Activated T-cell treated with anti-CD3 and anti-CD28 coated beads for 1 hour (primary cell): ENCODE measurements at places on chromosomes 3 and 15.

DNA sequence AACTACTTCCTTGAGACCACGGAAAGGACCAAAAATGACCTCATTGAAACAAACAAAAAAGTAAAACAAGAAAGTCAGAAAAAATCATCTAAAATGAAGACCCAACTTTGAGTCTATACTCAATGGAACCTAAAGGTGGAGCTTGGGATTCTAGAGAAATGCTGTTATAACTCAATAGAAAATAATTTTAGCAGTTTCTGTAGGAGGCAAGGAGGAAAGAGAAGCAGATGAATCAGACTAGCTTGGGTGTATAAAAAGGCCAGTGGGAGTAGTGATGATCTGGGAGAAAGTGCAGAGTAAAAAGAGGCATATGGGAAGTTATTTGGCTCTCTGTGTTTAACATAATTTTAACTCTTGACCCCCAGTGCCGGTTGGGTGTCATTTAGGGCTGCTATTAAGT, 94.4 kb downstream of the TMCO5A start:
- no peak for DNase-seq

DNA sequence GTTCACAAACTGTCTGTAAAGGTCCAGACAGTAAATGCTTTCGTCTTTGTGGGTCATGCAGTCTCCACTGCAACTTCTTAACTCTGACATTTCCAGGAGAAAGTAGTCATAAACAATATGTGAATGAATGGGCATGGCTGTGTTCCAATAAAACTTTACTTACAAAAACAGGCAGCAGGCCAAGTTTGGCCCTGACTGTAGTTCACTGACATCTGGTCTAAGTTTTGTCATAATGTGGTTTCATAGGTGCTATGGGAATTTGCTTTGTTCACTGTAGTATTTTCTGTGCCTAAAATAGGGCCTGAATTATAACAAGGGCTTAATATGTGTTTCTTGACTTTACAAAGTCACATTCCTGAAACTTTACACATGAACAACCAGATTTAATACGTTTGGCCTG, 186.0 kb upstream of the KBTBD8 start:
- DNase-seq, result no peak

DNA sequence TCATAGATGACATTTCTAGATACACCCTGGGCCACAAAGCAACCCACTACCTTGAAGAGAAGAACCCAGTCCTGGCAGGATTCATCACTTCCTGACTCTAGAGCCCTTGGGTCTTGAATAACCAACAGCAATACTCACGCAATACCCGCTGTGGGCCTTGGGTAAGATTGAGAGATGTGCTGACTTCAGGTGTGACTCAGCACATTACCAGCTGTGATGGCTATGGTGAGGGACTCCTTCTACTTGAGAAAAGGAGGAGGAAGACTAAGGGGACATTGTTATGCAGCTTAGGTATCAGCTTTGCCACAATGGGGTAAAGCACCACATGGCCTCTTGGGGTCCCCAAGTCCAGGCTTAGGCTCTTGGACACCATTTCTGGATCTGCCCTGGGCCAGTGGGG, 14.9 kb downstream of the C3orf33 start:
- no peak for DNase-seq

DNA sequence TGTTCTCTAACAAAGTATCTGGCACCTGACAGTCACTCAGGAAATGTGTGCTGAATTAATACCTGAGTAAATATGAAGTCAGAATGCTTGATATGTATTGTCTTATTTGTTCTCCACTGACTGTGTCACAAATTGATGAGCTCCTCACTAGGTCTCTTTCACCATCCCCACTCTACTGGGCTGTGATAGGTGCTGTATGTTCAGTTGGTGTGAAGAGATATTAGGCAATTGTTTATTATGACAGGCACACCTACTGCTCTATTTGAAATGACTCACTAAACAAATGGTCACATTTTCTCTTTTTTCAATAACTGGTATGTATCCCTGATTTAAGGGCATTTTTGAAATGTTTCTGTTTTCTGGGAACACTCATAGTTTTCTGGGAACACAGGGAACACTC, 25.2 kb upstream of the CCDC39 start:
- DNase-seq, result no peak

GRCh38 chr3:151879679-151880415, 6.4 kb downstream of the SUCNR1 start:
- no peak for DNase-seq

DNA sequence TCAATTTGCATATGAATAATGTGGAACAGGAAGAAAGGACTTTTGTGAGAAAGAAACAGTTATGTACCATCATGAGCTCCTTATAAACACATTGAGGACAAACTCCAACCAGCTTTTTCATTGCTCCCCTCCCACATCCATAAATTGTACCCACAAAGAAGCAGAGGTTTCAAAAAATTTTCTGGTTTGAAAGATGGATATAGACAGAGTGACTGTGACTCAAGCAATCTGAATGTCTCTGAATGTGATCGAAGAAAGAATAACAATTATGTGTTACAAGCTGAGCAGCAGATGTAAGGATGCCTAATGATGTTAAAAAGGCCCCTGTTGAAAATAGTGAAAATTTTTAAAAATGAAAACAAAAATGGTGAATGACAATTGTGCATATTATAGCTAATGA, 127.4 kb downstream of the TFG start:
- DNase-seq, result no peak

- no peak for DNase-seq
Observed at GRCh38 chr15:84761607-84762131, 13.3 kb downstream of the ZNF592 start.

- no peak for DNase-seq
Observed at GRCh38 chr3:143276592-143276991, 157.0 kb downstream of the CHST2 start.

- no peak for DNase-seq
Observed at GRCh38 chr15:57415602-57416001, 39.3 kb downstream of the CGNL1 start.

DNA sequence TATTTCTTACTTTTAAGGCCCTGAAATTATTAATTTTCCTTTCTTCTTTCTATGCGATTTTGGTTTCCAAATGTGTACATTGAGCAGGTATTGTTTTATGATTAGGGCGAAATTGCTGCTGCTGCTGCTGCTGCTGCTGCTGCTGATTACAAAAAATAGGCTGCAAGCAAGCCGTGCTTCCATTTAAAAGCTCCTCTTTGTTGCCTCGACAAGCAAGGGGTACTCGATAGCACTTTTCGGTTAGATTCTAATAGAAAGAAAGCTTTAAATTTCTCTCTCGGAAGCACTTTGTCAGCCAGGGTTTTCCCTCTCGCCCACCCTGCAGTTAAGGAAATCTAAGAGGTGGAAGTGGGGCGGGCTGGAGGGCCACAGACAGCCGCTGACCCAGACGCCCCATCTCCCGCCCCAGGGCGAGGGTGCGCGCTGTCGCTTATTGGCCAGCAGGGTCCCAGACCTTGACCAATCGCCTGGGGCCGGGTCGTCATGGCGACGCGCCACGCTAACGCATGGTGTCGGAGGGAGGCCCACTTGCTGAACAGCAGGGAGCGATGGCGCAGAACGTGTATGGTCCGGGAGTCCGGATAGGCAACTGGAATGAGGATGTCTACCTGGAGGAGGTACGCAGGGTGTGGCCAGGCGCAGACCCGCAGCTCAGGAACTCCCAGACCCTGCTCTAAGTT, at the start of gene CFAP161:
Gene CFAP161 (plus strand): TSS at position 489 of the 680 bp plus-strand sequence. CDS start 60 bp downstream, at position 549.
- no peak for DNase-seq

DNA sequence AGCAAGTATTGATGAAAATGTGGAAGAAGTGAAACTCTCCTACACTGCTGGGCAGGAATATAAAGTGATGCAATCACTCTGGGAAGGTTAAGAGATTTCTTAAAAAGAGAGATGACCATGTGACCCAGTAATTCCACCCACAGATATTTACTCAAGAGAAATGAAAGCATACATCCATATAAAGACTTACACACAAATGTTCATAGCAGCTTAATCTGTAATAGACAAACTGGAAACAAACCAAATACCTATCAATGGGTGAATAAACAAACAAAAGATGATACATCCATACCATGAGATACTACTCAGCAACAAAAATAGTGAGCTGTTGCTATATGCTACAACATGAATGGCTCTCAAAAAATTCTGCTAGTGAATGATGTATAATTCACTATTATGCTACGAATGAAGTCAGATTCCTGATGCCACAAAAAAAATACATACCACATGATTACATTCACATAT, 463.3 kb downstream of the MAGI1 start:
- DNase-seq, result no peak

GRCh38 chr3:43760938-43761337, 70.2 kb downstream of the ABHD5 start:
- no peak for DNase-seq

GRCh38 chr15:73054417-73054953, 2.2 kb downstream of the NEO1 start:
- DNase-seq, result no peak

DNA sequence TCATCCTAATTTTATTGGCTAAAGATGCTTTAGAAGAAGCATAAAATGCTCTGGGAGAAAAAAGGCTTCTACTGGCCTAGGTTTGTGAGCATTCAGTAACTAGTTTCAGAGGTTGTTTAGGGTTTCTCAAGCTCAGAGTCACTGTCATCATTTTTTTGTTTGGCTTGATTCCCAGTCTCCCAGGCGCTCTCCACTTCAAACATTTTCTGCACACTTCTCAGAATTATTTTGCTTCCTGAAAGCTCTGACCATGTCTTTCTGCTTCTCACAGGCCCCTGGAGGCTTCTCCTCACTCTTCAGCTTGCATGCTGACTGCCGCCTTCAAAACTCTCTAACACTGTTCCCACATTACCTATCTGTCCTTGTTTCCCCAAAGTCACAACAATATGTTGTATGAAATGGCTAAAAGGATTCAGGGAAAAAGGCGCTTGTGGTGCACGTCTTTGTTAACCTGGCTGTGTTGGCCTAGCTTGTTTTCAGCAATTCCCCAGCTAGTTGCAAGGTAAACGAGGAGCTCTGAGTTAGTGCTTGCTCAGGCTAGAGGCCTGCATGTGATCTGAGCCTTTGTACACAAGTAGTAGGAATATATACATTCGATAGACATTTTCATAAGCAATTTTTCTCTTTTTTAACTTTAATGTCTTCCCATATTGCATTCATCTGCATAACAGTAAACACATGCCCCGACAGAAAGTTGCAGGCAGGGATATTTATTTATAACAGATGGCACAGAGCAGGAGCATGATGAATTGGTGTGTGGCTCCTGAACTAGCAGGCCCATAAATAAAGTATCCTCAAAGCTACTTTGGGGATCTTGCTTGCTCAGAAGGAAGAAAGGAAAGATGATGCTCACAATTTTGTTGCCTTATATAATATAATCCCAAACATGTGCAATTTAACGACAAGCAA, 129.2 kb upstream of the DPH6 start:
- DNase-seq, result no peak

DNA sequence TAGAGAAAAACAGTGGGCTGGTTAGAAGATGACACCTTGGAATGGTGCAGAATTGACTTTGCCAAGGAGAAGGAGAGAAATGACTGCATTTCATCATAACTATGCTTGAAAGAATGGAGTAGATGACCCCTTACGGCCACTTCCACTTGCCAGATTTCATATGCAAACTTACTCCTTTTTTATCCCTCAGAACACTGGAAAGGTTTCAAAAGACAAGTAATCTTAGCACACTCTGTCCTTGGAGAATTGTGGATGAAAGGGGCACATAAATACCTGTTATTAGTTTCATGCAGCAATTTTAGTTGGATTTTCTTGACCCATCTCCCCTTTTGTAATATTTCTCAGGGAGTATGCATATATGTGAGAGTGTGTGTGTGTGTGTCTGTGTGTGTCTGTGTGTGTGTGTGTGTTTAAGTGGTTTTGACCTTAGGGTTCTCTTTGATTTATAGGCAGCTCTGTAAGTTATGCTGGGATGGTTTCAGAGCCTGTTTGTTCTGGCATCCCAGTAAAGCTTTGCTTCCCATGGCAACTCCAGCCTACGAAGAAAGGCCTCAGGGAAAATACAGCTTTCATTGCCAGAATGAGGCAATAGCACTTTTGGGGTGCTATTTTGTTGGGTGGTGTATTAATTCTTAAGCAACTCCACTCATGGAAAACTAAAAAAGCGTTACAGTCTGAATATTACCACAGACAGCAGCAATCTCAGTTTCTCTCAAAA, 122.2 kb upstream of the TP63 start:
- DNase-seq, result no peak

GRCh38 chr15:72312605-72313447, 7.1 kb downstream of the CELF6 start:
- DNase-seq, result peak; percentile 36

DNA sequence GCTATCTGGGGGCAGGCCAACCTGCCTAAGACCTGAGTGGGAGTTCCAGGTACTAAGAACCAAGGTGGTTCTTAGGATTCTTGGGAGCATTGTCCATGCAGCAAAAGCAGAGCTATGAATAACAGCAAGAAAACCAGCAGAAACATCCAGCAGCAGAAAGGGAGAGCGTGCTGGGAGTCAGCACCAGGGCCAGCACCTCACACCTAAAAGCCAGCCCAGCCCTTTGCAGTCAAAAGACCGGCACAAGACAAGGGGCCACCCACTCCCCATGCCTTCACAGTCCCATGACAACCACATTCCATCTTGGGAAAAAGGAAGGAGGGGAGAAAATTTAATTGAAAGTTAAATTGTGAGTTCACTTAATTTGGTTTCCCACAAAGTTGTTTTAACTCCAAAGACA, 364.9 kb downstream of the AGBL1 start:
- DNase-seq, result no peak

GRCh38 chr3:120648290-120648689, 33.7 kb downstream of the HGD start:
- no peak for DNase-seq

GRCh38 chr3:74167926-74168325, 446.5 kb downstream of the CNTN3 start:
- no peak for DNase-seq

GRCh38 chr3:129020691-129021090, 19.6 kb downstream of the EFCC1 start:
- no peak for DNase-seq

DNA sequence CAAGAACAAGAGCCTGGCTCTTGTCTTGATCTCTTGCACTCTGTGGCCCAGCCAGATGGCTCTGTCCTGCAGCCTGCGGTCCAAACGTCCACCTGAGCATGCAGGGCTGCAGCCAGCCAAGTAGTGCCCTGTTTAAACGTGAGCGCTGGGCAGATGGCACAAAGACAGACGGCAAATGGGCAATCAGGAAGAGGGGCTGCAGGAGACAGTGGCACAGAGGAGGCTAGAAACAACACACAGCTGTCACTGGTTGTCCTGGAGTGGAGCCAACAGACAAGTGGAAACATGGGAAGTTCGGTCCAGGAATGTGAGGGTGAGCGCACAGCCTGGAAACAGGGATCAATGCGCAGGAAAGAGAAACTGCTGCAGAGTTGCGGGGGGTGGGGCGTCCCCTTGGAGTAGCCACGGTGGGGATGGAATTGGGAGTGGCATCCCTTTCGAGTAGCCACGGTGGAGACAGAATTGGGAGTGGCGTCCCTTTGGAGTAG, 10.7 kb upstream of the ZXDC start:
- DNase-seq, result no peak

DNA sequence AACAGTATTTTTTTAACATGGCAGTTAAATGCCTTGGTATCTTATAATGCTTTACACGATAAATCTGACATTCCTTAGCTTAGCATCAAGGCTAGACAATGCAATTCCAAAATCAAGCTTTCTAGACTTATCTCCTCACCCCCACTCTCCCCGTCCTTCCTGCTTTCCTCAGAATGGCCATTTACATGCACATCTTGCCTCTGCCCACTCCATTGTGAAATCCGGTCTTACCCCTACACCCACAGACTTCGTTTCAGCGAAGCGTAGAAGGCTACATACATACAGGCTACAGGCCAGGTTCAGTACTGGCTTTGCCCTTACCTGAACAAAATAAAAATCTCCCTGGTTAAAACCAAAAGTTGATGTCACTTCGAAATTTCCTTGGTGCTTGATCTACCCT, 58.6 kb upstream of the SLC12A8 start:
- DNase-seq, result no peak

- no peak for DNase-seq
Observed at GRCh38 chr15:40045572-40046217, 6.7 kb upstream of the SRP14 start.
